ENCODE measurements at places on chromosomes 2 and 18. TPM values are rescaled to one million over a fixed set of nuclear protein-coding genes. Genes with fewer than 3 reads are reported as not detected.

DNA sequence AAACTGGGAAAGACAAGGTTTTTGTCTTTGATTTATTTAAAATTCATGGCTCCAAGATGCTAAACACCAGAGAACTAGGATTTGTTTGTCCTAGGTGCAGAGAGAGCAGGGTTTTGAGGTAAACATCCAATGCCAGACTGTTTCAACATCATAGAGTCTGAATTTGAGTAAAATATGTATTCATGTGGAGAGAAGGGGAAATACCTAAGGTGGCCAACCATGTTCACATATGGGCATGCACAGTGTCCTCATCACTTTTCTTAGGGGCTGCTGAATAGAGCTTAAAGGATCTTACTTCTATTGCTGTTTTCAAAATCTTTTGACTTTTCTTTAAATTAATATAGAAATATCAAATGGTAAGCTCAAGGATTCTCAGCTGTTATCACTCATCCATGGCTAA is 287.0 kb upstream of the CCDC68 start:
- DNase-seq = no peak
- H3K4me1 ChIP-seq = no peaks in the 10 kb centered on the region
- no peaks in the 10 kb centered on the region for H3K27me3 ChIP-seq
- H3K36me3 ChIP-seq = no peaks in the 10 kb centered on the region
- no peak overlapping the region for H3K4me3 ChIP-seq
- no peak overlapping the region for H3K27ac ChIP-seq

GRCh38 chr2:231392431-231393148 is 2.9 kb upstream of the B3GNT7 start:
- no peaks in the 10 kb centered on the region for H3K36me3 ChIP-seq
- DNase-seq = no peak
- H3K27me3 ChIP-seq = peaks cover 14% of the 10 kb centered on the region
- H3K27ac ChIP-seq = no peak overlapping the region
- H3K4me3 ChIP-seq = no peak overlapping the region

- H3K36me3 ChIP-seq = no peaks in the 10 kb centered on the region
- no peak overlapping the region for H3K27ac ChIP-seq
- no peaks in the 10 kb centered on the region for H3K27me3 ChIP-seq
- no peak overlapping the region for H3K4me3 ChIP-seq
- H3K4me1 ChIP-seq = no peaks in the 10 kb centered on the region
Observed at GRCh38 chr2:55951533-55951932, 28.0 kb upstream of the EFEMP1 start.

DNA sequence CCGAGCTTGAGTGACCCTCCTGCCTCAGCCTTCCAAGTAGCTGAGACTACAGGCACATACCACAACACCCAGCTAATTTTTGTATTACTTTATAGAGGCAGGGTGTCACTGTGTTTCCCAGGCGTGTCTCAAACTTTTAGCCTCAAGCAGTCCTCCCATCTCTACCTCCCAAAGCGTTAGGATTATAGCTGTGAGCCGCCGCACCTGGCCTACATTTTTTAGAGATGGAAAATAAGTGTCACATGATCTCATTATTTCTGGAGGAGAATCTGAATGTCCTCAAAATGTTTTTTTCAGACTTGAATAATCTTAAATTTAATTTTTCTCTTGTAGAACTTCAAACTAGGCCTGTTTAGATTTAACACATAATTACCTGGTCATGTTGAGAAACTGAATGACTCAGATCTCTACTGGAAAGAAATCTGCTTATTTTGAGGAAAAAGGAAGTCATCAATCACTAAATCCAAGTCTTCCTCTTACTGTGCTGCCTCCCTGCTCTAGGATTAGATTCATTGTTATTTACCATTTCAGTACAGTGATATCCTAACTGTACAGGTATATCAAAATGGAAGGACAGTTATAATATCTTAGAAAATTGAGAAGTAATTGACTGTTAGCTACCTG is 92.4 kb downstream of the COX7A2L start:
- peaks cover 11% of the 10 kb centered on the region for H3K4me1 ChIP-seq
- H3K4me3 ChIP-seq = no peak overlapping the region
- DNase-seq = no peak
- no peaks in the 10 kb centered on the region for H3K36me3 ChIP-seq
- no peaks in the 10 kb centered on the region for H3K27me3 ChIP-seq

DNA sequence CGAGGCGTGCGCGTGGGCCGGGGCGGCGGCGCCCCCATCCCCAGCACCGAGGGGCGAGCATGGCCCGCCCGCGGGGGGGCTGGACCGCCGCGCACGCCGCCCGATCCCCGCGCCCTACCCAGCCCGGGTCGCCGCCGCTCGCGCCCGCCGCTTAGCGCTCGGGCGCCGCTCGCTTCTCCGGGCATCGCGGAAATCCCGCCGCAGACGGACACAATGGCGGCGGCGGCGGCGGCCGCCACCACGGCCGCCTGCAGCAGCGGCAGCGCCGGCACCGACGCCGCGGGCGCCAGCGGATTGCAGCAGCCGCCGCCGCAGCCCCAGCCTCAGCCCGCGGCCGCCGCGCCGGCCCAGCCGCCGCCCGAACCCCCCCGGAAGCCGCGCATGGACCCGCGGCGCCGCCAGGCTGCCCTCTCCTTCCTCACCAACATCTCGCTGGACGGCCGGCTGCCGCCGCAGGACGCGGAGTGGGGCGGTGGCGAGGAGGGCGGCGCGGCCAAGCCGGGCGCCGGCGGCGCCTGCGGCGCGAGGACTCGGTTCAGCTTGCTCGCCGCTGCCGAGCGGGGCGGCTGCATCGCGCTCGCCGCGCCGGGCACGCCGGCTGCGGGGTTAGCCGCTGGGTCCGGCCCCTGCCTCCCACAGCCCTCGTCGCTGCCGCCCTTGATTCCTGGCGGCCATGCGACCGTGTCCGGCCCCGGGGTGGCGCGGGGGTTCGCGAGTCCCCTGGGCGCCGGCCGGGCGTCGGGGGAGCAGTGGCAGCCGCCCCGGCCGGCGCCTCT is 453 bp downstream of the CABLES1 start:
- no peak overlapping the region for H3K27ac ChIP-seq
- no peak overlapping the region for H3K4me3 ChIP-seq
- no peaks in the 10 kb centered on the region for H3K36me3 ChIP-seq

GRCh38 chr2:47217277-47217676 is 62.2 kb upstream of the STPG4 start:
- H3K4me1 ChIP-seq = no peaks in the 10 kb centered on the region
- no peaks in the 10 kb centered on the region for H3K36me3 ChIP-seq
- H3K4me3 ChIP-seq = no peak overlapping the region
- H3K27me3 ChIP-seq = no peaks in the 10 kb centered on the region
- DNase-seq = no peak

Gene CEP192
- 21.9 TPM for total RNA-seq

GRCh38 chr2:27054721-27055120 is 3.3 kb downstream of the AGBL5 start:
- no peak for DNase-seq
- peaks cover 14% of the 10 kb centered on the region for H3K36me3 ChIP-seq
- H3K4me3 ChIP-seq = no peak overlapping the region
- no peak overlapping the region for H3K27ac ChIP-seq
- no peaks in the 10 kb centered on the region for H3K27me3 ChIP-seq
- H3K4me1 ChIP-seq = peaks cover 9% of the 10 kb centered on the region

GRCh38 chr2:95059656-95060370 is 34.3 kb downstream of the MAL start:
- no peak for DNase-seq
- H3K36me3 ChIP-seq = no peaks in the 10 kb centered on the region
- no peak overlapping the region for H3K27ac ChIP-seq
- H3K4me3 ChIP-seq = no peak overlapping the region
- no peaks in the 10 kb centered on the region for H3K27me3 ChIP-seq

DNA sequence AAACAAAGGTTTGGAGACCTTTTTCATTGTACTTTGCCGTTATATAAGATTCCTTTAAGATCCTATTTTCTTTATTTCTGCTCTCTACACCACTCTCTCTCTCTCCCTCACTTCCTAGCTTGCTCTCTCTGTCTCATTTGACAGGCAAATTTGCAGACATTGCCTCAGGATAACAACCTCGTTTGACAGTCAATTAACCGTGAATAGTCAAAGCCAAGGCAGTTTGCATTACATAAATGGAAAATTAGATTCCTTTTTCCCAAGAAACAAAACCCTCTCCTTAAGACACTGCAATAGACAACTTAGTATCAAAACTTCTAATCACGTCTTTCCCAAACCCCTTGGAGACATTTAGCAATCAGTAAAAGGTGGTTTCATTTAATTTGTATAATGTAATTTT is 7.4 kb downstream of the SKOR2 start:
- H3K27me3 ChIP-seq = peaks cover 4% of the 10 kb centered on the region
- no peaks in the 10 kb centered on the region for H3K36me3 ChIP-seq
- no peak overlapping the region for H3K4me3 ChIP-seq

- H3K36me3 ChIP-seq = no peaks in the 10 kb centered on the region
- no peak overlapping the region for H3K27ac ChIP-seq
- H3K4me1 ChIP-seq = peaks cover 33% of the 10 kb centered on the region
- DNase-seq = no peak
Observed at GRCh38 chr2:232306741-232307305, 71.7 kb upstream of the ALPP start.

All from CD8-positive, alpha-beta memory T cell (primary cell).